ENCODE measurements at places on chromosomes 4 and X. TPM values are rescaled to one million over a fixed set of nuclear protein-coding genes. Genes with fewer than 3 reads are reported as not detected.

RBM3 gene
- total RNA-seq, result 264 TPM

NPY1R gene
- 1.1 TPM for total RNA-seq

BEND2 gene
- total RNA-seq, result not detected

AREG gene
- total RNA-seq, result 1.5 TPM

GRCh38 chrX:45454290-45454689 lies 253.6 kb upstream of the DIPK2B start:
- no peak overlapping the region for H3K27ac ChIP-seq
- H3K4me3 ChIP-seq, result no peak overlapping the region
- H3K36me3 ChIP-seq, result no peaks in the 10 kb centered on the region
- H3K27me3 ChIP-seq, result no peaks in the 10 kb centered on the region

- H3K4me1 ChIP-seq, result no peaks in the 10 kb centered on the region
- no peak overlapping the region for H3K4me3 ChIP-seq
Observed at GRCh38 chrX:133972916-133973315, 12.5 kb downstream of the GPC3 start.

DNA sequence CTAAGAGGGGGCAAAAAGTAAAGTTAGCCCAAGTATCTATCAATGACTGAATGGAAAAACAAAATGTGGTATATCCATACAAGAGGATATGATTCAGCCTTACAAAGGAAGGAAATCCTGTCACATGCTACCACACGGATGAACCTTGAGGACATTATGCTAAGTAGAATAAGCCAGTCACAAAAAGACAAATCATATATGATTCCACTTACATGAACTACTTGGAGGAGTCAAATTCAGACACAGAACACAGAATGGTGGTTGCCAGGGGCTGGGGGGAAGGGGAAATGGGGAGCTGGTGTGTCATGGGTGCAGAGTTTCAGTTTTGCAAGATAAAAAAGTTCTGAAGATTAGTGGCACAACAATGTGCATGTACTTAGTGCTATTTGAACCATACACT lies 101.8 kb downstream of the SH3KBP1 start:
- H3K4me1 ChIP-seq, result no peaks in the 10 kb centered on the region
- H3K4me3 ChIP-seq, result no peak overlapping the region
- no peaks in the 10 kb centered on the region for H3K27me3 ChIP-seq
- no peak overlapping the region for H3K27ac ChIP-seq
- H3K36me3 ChIP-seq, result no peaks in the 10 kb centered on the region
- no peak for DNase-seq

- H3K27me3 ChIP-seq, result no peaks in the 10 kb centered on the region
- no peaks in the 10 kb centered on the region for H3K36me3 ChIP-seq
- no peak overlapping the region for H3K27ac ChIP-seq
- no peak for DNase-seq
Observed at GRCh38 chr4:13236485-13236884, 247.7 kb downstream of the RAB28 start.

DNA sequence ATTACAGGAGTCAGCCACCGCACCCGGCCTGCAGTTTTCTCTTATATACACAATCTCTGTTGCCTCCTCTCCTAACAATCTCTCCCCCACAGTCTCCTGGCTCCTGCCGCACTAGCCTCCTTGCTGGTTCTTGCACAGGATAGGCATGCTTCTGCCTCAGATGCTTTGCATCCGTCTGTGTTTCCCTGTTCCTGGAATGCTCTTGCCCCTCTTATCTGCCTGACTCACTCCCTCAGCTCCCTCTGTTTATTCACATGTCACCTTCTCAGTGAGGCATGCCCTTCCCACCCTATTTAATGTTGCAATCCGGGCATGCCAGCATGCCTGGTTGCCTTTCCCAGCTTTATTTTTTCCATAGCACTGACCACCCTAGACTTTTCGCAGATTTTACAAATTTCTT lies 161.9 kb downstream of the PHF8 start:
- H3K4me1 ChIP-seq, result no peaks in the 10 kb centered on the region
- no peak overlapping the region for H3K4me3 ChIP-seq
- H3K27ac ChIP-seq, result no peak overlapping the region
- no peaks in the 10 kb centered on the region for H3K36me3 ChIP-seq
- peak; percentile 74 for DNase-seq

DNA sequence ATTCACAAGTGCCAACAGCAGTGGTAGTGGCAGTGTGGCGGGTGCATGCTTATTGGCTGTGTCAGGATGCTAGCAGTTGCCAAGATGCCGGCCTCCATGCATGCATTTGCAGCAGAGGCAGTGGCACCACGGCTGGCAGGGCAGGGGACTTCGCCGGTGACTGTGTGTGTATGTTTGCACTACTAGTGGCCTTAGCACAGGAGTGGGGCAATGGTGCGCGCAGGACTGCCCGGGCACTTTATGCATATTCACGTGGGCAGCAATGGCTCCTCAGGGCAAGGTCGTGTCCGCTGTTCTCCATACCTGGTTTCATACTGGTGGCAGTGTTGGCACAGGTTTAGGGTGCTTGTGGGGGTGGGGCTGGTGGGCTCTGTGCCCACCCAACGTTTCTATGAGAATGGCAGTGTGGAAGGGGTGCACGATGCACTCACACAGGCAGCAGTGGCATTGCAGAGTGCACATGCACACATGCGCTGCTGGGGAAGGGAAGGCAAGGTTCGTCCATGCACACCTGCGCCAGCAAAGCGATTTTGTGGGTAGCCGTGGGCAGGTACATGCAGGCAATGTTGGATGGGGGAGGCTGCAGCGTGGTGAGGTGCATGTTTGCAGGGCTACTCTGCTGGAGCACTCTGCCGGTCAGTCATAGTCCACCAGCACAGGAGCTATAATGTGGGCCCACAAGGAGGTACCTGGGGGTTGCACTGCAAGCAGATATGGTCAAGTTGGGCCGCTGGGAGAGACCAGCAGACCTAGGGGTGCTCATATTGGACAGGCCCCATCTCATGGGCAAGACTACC lies 338.9 kb upstream of the TECRL start:
- no peak overlapping the region for H3K27ac ChIP-seq
- no peaks in the 10 kb centered on the region for H3K36me3 ChIP-seq
- H3K27me3 ChIP-seq, result no peaks in the 10 kb centered on the region
- DNase-seq, result no peak
- H3K4me1 ChIP-seq, result no peaks in the 10 kb centered on the region

DNA sequence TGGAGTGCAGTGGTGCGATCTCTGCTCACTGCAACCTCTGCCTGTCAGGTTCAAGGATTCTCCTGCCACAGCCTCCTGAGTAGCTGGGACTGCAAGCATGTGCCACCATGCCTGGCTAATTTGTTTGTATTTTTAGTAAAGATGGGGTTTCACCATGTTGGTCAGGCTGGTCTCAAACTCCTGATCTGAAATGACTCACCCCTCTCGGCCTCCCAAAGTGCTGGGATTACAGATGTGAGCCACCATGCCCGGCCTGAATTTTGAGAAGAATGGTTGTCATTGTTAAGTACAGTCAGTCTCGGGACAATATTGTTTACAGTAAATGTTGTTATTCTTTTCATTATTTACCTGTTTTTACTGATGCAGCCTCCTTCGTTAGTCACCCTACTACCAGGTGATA lies 1226.2 kb upstream of the TENM3 start:
- no peak overlapping the region for H3K4me3 ChIP-seq
- no peak overlapping the region for H3K27ac ChIP-seq
- H3K27me3 ChIP-seq, result no peaks in the 10 kb centered on the region
- DNase-seq, result no peak
- H3K36me3 ChIP-seq, result no peaks in the 10 kb centered on the region

DNA sequence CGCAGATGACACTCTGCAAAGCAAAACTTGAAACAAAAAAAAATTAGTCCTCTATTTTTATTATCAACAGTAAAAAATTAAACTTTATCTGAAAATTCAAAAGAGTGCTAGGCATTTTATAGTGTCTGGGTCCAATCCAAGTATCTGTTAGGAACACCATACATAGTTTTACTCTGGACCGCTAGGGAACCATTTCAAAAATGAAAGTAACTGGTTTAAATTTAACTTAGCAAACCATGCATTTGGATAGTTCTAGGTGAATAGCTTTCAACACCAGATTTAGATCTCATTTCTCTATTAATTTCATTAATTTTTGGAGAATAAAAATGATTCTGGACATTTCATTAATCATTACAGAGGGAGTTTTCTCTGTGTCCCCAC lies 1.2 kb downstream of the KLKB1 start:
- no peak for DNase-seq
- no peaks in the 10 kb centered on the region for H3K27me3 ChIP-seq
- H3K36me3 ChIP-seq, result no peaks in the 10 kb centered on the region
- H3K27ac ChIP-seq, result no peak overlapping the region
